ENCODE measurements at places on chromosomes 5 and 9.

DNA sequence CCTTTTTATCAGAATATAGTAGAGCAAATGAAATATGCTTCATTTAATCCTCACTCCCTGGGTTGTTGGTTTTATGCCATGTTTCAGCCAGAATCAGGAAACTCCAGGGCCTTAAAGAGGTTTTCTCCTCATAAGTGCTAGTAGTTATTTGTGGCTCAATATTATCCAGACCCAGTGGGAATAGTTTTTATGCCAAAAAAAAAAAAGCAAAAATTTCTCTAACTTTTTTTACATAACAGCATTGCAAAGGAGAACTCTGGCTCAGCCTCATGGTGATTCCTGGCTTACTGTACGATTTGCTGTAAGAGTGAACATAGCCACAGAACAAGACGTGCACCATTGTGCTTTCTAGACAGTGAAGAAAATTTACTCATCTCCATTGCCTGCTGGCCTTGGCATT is 232.5 kb downstream of the PJA2 start:
- DNase-seq = no peak

- DNase-seq = no peak
Observed at GRCh38 chr5:37626266-37626665, 213.6 kb downstream of the GDNF start.

- DNase-seq = no peak
Observed at GRCh38 chr5:81016116-81016515, 56.0 kb downstream of the RASGRF2 start.

DNA sequence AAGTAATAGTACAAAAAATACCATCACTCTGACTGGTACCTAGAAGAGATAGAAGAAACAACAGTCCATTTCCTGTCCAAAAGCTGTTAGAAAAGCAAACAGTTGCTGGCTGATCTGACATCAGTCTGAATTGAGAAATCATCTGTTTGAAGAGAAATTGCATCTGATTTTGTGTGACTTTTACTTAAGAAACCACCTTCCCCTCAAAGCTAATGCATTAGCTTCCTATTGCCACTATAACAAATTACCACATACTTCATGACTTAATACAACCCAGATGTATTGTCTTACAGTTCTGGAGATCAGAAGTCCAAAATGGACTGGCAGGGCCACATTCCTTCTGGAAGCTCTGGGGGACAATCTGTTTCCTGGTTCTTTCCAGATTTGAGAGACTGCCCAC is 385.9 kb upstream of the TLE4 start:
- no peak for DNase-seq

DNA sequence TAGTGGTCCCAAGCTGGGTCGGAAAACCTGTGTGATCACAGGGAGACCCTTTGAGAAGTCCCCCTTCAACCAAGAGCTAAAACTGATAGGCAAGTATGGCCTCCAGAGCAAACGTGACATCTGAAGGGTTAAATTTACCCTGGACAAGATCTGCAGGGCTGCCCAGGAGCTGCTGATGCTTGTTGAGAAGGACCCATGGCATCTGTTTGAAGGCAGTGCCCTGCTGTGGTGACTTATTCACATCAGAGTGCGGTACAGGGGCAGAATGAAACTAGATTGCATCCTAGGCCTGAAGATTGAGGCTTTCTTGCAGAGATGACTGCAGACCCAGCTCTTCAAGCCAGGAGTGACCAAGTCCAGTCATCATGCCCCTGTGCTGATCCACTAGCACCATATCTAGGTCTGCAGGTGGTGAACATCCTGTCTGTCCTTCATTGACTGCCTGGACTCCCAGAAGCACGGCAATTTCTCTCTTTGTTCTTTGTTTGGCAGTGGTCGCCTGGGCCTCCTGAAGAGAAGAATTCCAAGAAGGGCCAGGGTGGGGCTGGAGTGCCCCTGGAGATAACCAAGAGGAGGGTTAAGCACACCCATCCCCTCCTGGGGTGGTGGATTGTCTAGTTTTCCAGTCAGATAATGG is 25.7 kb upstream of the CHD1 start:
- no peak for DNase-seq

DNA sequence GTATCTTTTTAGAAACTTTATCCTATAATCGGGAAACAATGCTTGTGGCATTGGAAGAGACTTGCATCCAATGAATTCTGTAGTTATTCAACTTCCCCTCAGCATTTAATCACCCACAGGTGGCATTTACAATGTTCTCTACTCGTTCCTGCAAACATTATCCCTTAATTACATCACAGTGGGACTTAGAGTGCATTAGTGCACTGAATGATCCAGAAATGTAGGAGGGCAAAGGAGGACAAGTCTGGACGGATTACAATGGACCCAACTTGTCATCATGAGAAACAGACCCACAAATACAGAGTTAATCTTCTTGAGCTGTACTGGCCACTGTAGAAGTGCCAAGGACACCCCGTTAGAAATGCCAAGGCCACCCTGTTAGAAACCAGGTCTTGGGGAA is 129.1 kb downstream of the DOCK8 start:
- no peak for DNase-seq

GRCh38 chr5:97297704-97298091 is 114.7 kb upstream of the RIOK2 start:
- no peak for DNase-seq

- no peak for DNase-seq
Observed at GRCh38 chr9:96612966-96613589, 6.6 kb downstream of the CDC14B start.

Measured in Right ventricle myocardium superior (tissue), 1 donor.